Activated T-cell treated with anti-CD3 and anti-CD28 coated beads, Interleukin-2, amount 50 U/mL, for 48 hours (primary cell): ENCODE measurements at places on chromosomes 12 and 14.

DNA sequence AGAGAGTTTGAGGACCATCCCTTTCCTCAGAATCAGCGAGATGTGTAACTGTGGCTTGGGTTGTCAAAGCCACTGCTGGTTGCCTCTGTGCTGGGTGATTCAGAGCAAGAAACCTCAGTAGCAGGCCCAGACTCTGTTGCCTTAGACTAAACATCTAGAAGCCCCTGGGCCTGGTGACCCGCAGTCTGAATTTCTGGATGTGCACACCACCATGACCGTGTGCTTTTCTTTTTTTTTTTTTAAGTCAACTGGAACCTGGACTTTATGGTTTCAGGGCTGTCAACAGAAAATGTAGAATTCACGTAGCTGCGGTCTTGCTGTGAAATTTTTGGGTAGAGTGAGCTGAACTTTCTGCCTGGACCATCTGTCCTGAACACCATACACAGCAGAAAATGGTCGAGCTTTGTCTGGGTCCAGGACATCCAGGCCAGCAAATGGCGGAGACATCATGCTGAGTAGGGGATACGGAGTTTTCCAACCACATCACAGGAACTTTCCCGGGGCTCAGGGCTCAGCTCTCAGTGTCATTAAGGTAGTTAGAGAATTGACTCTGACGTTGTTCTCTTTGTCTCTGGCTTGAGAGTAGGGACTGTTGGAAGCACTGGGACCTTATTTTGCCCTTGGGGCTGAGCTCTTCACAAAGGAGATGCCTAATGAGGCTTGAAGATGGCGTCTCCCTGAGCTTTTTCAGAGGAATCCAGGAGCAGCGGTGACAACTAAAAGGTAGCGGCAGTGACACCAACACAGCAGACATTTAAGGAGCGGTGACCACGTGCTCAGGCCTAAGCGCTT is 23.0 kb upstream of the BATF start:
- DNase-seq: peak; percentile 41

DNA sequence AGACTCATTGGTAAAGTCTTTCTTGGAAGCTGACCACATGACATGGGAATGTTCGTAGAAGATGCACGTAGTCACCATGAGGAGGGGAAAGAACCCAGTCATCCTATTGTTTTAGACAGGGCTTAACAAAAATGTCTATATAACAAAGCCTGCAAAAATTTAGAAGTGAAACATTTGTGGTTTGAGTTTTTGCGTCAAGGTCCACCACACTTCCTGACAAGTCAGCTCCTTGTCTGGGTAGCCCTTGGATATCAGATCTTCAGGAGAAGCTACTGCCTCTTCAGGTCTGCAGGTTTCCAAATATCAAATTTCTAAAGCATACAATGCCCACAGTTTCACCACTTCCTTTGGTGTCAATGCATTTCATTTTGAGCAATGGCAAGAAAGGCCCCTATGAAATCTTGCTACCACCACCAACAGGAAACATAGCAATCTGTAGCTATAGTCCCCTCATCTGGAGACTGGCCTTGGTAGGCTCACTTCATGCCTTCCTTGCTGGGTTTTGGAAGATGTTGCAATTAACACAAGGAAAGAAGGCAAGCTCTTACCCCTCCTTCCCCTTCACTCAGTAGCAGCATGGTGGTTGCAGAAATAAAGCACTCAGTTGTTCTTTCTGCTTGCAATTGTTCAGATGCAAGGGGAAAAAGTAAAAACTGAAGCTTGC is 235.2 kb downstream of the PCNX1 start:
- DNase-seq: peak; percentile 48

- DNase-seq: no peak
Measured at GRCh38 chr12:128671528-128672042, 152.2 kb downstream of the SLC15A4 start.

DNA sequence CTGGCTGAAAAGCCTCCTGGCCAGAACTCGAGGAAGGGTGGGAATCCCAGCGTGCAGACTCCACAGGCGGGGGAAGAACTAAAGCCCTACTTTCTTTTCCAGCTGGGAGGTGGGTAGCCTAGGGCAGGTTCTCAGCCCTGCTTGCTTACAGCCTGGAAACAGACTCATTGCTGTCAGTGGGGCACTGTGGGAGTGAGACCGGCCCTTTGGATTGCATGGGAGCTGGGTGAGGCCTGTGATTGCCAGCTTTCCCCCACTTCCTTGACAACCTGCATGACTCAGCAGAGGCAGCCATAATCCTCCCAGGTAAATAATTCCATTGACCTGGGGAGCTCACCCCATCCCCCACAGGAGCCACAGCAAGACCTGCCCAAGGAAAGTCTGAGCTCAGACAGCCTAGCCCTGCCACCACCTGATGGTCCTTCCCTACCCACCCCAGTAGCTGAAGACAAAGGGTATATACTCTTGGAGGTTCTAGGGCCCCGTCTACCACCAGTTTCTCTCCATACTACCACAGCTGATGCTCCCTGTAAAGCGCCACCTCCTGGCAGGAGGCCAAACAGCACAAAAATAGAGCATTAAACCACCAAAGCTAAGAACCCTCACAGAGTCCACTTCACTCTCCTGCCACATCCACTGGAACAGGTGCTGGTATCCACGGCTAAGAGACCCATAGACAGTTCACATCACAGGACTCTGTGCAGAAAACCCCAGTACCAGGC is 294.1 kb downstream of the SEC23A start:
- DNase-seq: peak; percentile 22

- no peak for DNase-seq
Measured at GRCh38 chr12:3185260-3185870, 108.2 kb downstream of the TSPAN9 start.

DNA sequence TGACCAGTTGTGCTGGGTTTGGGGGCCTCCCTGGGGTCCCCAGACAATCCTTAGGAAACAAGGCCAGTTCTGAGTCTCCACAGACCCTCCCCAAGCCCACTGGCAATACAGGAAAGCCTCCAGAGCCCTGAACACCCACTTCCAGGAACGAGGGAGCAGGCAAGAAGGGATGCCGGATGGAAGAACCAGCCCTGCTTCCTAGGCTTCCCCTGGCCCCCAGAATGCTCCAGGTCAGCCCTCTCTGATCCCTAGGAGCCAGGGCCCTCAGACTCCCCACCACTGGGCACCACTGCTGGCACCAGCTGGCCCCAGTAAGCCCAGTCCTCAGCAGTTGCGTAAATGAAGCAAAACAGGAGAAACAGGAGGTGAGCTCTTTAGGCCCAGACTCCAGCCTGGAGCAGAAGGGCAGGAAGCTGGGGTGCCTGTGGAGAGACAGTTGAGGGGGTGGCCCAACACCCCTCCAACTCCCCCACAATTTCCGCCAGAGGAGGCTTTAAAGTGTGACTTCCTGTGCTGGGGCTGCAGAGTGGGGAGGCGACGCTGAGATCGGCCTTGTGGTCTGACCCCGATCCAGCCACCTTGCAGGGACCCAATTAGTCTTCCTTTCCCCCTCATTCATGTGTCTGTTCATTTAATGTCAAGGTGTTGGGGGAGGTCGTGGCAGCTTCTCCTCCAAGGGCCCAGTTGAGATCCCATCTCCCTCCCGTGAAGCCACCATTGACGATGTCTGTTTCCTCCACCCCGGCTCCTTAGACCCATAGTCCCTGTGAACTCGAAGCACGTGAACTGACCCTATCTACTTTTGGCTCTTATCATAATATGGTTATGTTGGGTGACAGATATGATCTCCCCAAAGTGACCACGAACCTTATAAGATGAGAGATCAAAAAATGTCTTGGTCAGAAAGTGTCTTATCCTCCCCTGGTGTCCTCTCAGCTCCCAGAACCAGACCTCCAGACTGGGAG is 4.7 kb downstream of the TNFRSF1A start:
- peak; percentile 61 for DNase-seq

GRCh38 chr14:105018414-105018813 is 2.5 kb downstream of the CDCA4 start:
- no peak for DNase-seq

GRCh38 chr14:24847568-24848095 is 202.3 kb downstream of the STXBP6 start:
- DNase-seq: no peak

DNA sequence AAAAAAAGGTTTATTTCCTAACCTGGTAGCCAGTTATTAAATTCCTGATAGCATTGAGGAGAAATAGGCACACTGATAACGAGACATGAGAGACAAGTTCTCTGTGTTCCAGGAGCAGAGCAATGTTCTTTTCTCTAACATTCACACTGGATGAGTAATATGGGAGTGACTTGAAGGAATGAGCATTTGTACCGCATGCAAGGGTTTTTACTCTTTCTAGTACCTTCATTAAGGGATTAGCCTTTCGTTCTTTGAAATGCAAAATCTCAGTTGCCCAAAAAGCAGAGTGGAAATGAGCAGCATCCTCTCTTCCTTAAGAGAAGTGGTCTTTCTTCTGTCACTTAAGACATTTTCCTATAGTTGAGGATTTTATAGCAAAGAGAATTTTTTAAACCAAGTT is 54.7 kb downstream of the FGD4 start:
- DNase-seq: no peak

GRCh38 chr14:105908481-105908911 is 382.1 kb downstream of the TMEM121 start:
- no peak for DNase-seq

- peak; percentile 61 for DNase-seq
Measured at GRCh38 chr14:34981743-34982420, 910 bp upstream of the SRP54 start.

- peak; percentile 34 for DNase-seq
Measured at GRCh38 chr12:7907009-7907408, 29.0 kb downstream of the SLC2A3 start.

DNA sequence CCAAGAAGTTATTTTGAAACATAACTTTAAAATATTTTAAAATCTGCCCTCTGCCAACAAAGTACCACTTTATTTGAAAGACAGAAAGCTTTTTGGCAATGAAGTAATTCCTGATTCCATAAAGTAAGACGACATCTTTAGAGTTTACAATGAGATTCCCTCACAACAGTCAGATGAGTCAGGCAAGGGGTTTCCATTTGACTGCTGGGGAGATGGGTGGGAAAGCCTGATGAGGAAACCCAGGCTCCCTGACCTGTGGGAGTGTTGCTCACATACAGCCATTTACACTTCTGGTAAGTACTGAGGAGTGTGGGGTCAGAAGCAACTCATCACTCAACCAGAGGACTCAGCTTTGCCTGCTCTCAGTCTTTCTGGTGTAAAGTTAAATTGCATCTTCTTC is 10.2 kb downstream of the KITLG start:
- DNase-seq: no peak

GRCh38 chr14:104939666-104940410 is 15.2 kb downstream of the PLD4 start:
- no peak for DNase-seq

GRCh38 chr12:113204804-113205203 is 16.5 kb upstream of the TPCN1 start:
- no peak for DNase-seq

- no peak for DNase-seq
Measured at GRCh38 chr14:25108959-25109358, 59.0 kb upstream of the STXBP6 start.

GRCh38 chr12:84594157-84594556 is 318.4 kb downstream of the SLC6A15 start:
- no peak for DNase-seq

GRCh38 chr12:116666305-116666673 is 71.6 kb downstream of the SPRING1 start:
- DNase-seq: no peak

- no peak for DNase-seq
Measured at GRCh38 chr12:124004233-124004875, 31.3 kb downstream of the ZNF664 start.

- peak; percentile 25 for DNase-seq
Measured at GRCh38 chr12:9869307-9870161, at the start of gene CLEC2B. TSS of gene CLEC2B (minus strand) at chr12:9869354.

GRCh38 chr14:82987502-82988124 is 1454.0 kb upstream of the SEL1L start:
- no peak for DNase-seq

GRCh38 chr14:47039336-47039735 is 387.8 kb upstream of the RPL10L start:
- DNase-seq: no peak

DNA sequence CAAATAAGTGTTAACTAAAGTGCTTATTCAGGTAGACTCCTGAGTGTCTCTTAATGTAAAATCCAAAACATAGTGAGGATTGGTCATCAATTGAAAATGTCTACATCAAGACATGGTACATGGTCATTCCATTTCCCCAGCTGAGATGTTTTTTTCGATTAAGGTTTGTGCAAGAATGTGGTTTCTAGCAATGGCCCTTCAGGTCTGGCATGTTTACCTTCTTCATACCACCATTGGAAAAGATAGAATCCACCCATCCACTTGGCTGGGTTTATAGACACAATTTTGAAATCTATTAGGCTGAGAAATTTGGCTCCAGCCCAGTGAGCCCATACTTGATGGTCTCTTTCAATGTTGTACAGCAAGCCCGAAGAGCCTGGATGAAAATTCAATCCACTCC is 145.9 kb downstream of the ANO4 start:
- no peak for DNase-seq

- DNase-seq: no peak
Measured at GRCh38 chr12:82082501-82082900, 275.7 kb downstream of the CCDC59 start.

DNA sequence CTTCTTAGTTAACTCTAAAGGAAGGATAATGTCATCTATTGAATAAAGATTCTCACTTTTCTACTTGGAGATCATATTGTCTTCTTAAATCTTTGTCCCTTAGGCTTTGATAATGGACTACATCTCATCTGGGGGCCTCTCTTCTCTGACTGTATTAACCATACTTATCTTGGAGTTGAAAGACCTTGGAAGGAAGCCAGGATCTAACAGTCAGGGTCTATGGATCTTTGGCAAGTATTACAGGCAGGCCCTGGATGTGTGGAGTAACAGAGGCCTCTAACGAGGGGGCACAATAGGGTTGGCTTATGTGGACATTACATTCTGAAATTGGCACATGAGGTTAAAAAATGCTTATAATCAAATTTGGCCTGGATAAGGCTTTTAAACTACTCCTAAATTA is 513.8 kb downstream of the NRXN3 start:
- DNase-seq: no peak

- no peak for DNase-seq
Measured at GRCh38 chr14:95402176-95402575, 82.5 kb upstream of the CLMN start.

DNA sequence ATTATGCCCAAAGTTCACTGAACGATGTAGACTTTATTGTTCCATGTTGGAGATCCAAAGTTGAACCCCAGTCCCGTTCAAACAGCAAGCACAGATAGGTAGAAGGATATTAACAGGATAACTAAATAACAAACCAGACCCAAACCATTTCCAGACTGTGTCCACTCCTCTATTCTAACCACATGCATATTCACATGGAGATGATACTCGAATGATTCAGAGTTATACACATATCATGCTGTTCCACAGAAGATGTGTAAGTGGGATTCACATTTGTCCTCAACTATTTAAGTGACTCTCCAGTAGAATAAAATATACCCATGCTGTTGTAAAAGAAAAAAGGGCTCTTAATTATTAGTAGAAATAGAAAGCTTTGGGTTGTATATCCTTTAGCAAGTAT is 185.9 kb downstream of the ITPR2 start:
- DNase-seq: no peak

GRCh38 chr12:63944586-63945228 is 100.2 kb downstream of the SRGAP1 start:
- DNase-seq: no peak

GRCh38 chr14:22304326-22304725 is 284.7 kb downstream of the DAD1 start:
- DNase-seq: no peak

- no peak for DNase-seq
Measured at GRCh38 chr14:82879949-82880535, 1346.4 kb upstream of the SEL1L start.

- DNase-seq: no peak
Measured at GRCh38 chr12:65876898-65877721, 52.8 kb downstream of the HMGA2 start.
